Type B pancreatic cell (in vitro differentiated cells): ENCODE measurements at places on chromosomes 7 and 10. TPM values are rescaled to one million over a fixed set of nuclear protein-coding genes. Genes with fewer than 3 reads are reported as not detected.

DNA sequence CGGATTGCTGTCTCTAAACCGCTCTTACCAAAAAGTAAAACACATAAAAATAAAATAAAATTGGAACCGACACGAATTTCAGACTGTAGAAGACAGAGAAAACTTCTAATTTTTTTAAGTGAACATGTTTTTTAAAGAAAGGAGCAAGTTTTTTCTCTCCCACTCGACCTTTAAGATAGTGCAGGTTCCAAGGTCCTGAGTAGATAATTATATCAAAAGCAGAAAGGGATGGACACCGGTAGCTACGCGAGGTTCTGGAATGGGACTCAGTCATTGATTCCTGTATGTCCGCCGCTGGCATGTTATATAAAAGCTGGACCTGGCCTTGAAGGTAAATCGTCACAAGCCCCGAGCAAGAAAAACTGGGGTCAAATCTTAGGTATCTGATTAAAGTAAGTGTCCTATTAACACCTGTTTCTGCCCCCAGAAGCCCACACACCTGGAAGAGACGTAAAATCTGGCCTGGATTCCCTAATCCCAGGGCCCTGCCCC is 462 bp upstream of the CISD1 start:
- no peak for DNase-seq

DNA sequence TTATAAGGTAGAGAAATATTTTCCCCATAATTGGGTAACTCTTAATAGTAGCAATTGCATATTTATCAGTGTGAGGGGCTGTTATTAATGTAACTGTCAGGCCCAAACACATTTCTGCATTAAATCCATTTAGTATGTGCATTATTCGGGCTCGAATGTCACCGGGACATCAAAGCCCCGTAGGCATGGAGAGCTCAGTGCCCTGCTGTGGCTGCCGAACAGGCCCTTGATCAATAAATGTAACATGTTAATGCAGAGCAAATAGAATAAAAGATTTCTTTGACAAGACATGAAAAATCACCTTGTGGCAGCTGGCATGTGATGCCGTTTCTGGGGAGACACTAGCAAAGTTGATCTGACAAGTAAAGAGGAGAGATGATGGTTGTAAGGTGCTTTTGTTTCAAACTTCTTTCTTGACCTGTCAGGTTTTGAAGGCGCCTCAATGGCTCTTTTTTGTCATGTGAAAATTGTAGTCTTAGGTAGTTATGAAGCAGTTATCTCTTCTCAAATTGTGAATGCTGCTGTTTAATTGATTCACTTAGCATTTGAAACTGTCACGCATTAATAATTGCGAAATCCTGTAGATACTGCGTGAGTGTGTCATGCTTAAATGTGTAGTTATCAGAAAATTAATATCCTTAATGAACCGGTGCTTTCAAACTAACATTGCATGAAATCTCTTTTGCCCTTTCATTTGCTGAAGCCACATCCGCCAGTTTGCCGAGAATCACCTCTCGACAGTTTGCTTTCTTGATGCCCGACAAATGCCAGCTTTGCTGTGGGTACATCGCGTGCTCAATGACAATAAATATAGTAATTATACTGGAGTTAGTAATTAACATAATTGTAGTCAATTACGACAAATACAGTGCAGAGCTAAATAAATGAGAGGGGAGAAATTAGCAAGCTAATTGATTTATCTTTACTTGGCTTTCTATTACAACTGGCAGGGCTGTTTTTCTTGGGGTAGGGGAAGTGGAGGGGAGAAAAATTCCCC is 19.5 kb downstream of the LRMDA start:
- DNase-seq: no peak

- DNase-seq: no peak
Observed at GRCh38 chr10:21212348-21212747, 313.1 kb downstream of the SKIDA1 start.

DNA sequence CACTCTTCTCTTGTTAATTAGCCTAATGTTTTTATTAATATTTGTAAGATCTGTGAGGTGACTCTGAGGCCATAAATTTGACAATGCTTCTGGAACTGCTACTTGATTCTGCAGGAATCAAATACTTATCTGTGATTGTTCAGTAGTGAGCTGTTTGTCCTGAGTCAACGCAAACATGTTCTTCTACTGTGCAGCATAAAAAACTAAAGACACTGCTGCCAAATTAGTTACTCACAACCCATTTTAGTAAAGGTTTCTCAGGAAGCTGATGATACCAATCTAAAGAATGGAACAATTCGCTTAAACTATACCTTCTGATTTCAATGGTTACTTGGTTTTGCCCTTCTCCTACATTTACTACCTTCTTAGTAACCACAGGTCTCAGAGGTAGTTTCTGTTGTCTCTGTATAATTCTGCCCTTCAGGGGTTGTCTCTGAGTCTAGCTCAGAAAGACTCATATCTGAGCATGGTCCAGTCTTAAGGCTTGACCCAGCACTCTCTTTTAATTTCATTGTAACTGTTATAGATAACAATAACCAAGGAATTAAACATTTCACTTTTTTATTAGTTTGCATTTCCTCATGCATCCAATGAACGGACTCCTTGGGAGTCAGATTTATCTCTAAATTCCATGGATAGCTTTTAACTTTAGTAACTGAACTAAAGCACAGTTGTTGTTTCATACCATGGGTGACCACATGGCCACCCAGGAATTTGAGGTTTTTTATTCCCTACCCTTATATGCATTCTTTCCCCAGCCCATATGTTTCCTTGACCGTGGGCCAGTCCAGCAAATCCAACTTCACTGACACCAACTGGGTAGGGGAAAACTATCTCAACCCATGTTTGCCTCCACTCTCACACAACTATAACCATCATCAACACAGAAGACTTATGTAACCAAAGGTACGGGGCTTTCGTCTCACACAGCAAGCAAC is 309.5 kb upstream of the TEX47 start:
- no peak for DNase-seq

DNA sequence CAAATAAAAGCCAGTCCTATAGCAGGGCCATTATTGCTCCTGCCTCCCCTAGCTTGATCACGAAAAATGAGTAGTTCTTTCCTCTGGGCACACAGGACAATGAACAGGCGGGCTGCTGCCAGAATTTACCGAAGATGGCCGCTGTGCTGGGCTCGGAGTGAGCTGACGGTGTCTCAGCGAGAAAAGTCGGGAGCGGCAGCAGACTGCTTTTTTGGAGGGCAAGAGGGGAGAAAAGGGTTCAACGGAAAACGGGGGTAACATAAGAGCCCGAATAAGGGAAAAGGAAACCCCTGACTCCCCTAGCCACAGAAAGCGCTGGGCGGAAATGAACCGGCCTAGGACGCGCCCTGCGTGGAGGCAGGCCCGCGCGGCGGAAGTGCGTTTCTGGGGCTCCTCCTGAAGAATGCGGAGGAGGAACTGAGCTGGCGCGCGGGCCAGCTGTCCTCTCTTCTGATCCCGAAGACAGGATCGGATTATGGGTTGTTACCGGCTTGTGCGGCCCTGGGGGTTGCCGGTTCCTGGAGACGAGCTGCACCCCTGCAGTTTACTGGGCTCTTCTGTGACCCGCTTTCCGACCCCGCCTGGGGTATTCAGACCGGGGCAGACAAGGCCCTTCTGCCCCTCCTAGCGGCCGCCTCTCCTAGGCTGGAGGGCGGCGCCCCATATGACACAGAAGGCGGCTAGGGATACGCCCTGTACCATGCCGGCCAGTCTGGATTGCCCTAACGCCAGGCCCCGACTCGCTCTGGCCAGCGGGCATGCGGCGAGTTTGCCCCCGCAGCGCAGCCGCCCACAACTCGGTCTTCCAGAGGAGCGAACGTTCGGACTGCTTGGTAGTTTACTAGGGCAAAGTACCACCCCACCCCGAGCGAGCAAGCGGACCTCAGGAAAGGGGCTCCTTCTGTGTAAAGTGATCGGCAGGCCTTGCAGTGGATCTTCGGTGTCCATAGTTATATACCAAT is 30.1 kb upstream of the KMT2E start:
- peak; percentile 79 for DNase-seq

- DNase-seq: no peak
Observed at GRCh38 chr7:112782498-112782897, 7.7 kb downstream of the TMEM168 start.

GRCh38 chr7:49228426-49229098 is 304.2 kb downstream of the CDC14C start:
- no peak for DNase-seq

GRCh38 chr7:127891144-127891543 is 140.1 kb downstream of the LRRC4 start:
- no peak for DNase-seq

DNA sequence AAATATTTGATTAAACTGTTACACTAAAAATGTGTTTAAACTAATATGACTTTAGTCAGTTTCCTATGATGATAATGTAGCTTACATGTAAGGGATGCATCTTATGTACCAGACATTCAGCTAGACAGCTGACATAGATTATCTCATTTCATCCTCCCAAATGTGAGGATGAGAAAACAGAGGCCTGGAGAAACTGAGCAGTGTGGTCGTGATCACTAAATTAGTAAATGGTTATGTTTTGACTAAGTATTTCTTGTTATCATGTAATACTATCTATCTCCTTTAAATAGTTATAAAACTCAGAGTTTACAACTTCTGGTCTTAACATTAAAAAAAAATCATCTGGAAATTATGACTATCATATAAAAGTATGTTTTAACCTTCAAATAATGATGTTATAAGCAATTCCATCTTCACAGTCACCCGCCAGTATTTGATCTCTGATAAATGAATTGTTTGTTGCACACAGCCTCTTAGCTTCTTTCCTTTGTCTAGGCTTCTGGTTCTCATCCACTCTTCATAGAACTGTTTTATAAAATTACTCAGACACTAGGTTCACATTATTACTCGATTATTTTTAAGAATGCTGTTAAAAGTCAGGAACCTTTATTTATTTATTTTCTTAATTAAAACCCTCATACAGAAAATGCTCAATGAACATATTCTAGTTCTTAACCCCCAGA is 33.6 kb upstream of the HDAC9 start:
- no peak for DNase-seq

GRCh38 chr10:93826355-93826754 is 67.4 kb upstream of the SLC35G1 start:
- no peak for DNase-seq

GRCh38 chr10:77877441-77878344 is 48.9 kb downstream of the DLG5 start:
- DNase-seq: no peak

- DNase-seq: no peak
Observed at GRCh38 chr10:314381-314780, 179.1 kb downstream of the ZMYND11 start.

DNA sequence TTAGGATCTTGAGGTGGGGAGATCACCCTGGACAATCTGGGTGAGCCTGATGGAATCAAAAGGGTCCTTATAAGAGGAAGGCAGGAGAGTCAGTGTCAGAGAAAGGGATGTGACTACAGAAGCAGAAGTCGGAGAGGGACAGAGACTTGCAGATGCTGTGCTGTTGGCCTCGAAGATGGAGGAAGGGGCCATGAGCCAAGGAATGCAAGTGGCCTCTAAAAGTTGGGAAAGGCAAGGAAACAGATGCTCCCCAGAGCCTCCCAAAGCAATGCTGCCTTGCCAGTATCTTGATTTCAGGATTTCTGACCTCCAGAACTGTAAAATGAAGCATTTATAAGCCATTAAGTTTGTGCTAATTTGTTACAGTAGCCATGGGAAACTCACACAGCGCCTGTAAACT is 165.2 kb downstream of the FANK1 start:
- no peak for DNase-seq

- no peak for DNase-seq
Observed at GRCh38 chr10:69893271-69893900, 91.7 kb downstream of the COL13A1 start.

DNA sequence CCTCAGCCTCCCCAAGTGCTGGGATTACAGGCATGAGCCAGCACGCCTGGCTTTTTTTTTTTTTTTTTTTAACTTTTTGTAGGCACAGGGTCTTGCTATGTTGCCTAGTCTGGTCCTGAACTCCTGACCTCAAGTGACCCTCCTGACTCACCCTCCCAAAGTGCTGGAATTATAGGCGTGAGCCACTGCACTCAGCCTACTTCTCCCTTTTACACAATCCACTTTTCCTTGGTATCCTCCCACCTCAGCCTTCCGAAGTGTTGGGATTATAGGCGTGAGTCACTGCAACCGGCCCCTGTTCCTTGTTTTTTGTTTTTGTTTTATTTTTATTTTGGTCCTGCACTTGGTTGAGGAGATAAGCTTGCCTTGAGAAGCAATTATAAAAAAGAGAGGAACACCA is 75.9 kb upstream of the KMT2C start:
- DNase-seq: no peak

DNA sequence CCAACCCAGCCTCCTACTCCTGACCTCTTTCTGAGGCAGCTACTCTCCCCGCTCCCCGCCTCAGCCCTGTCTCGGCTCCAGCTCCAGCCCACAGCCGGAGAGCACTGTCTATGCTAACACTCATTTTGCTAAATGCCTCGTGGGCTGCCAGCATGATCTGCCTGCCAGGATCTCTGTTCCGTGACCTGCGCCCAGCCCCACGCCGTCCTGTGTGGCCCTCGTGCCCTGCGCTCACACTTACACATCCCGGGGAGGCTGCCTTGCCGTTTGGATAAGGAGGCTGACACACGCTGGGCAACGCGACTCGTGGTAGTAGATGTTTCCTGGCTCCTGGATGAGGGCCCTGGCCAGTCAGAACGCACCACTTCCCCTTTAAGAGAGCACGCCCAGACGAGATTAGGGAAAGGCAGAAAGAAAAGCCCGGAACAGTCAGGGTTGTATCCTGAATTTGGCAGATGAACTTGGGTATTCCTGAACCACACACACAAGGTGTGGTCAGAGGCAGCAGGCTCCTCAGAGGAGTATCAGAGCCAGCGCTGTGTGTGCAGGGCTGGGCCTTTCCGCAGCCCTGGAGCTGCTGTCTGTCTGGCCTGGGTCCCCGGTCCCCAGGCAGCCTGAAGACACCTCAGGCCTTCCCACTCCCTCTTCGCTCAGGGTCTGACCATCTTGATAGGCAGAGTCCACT is 97.7 kb upstream of the EFCAB10 start:
- no peak for DNase-seq

GRCh38 chr7:102933763-102934162 is 21.0 kb downstream of the LRRC17 start:
- DNase-seq: no peak

DNA sequence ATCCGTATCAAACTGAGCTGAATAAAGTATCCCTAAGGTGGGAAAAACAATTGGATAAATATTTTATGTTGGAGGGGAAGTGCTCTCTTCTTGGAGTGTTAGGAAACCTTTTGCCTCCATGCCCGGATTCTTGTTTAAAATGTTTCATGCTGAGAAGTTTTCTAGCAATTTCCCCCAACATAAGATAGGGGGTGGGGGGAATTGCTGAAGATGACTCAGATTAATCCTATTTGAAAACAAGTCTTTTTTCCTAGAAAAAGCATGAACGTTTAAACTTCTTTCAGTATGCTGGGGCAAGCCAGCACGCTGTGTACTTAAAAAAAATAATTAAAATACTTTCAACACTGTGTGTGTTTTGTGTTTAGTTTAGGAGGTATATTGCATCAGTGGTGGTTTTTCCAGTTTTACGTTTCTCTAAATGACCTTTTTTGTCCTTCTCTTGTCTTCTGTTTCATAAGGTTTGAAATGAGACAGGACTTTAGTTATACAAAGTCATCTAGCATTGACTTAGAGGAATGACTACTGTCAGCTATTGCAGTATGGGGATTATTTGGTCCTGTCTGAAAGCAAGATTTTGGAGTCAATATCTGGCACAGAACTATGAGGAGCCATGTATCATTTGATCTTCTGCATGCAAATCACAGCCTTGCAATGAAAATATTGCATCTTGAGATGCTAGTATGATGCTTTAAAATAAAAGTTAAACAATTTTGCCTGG is 295.9 kb downstream of the GATA3 start:
- no peak for DNase-seq

XPNPEP1 gene
- total RNA-seq: 50.1 and 76.6 TPM in 2 replicates

PCBD1 gene
- total RNA-seq: 84.1 and 102 TPM in 2 replicates

DKK1 gene
- total RNA-seq: 6.9 and 33.2 TPM in 2 replicates

PKD2L1 gene
- total RNA-seq: 0.26 TPM in 1 of 2 replicates, not detected in the other

COMMD3 gene
- total RNA-seq: 42.5 and 51.3 TPM in 2 replicates

CRYGN gene
- 0.67 and 1.3 TPM in 2 replicates for total RNA-seq

SPAG6 gene
- total RNA-seq: 1.9 and 6.6 TPM in 2 replicates
